ENCODE measurements at places on chromosomes 6 and 20.

DNA sequence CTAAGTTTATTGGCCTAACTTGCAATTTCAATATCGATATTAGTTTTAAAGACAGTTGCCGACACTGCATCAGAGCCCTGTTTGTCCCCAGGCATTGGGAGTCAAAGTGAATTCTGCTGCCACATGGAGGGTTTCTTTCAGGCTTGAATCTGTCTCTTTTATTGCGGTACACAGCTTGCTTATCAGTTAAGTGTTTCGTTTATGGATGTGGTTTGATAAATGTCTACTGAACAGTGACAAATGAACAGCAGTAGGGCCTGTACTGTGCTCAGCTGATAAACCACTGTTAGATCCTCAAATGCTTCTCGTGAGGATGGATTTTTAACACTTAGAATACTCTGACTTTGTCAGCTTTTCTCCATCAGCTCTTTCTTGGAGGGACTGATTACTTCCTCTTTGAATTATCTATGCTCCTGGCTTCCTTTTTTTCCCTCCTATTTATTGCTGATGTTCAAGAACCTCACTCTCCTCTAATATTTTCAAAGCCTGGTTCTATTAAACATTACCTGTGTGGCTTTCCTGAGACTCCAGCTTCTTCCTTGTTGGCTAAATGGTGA is 240.8 kb downstream of the PLCB1 start:
- no peak for DNase-seq

- no peak for DNase-seq
Observed at GRCh38 chr6:1724124-1724523, 114.4 kb downstream of the FOXC1 start.

GRCh38 chr20:39853050-39853449 is 836.0 kb downstream of the MAFB start:
- DNase-seq = peak; percentile 38

GRCh38 chr6:102015431-102015830 is 621.9 kb downstream of the GRIK2 start:
- DNase-seq = no peak

DNA sequence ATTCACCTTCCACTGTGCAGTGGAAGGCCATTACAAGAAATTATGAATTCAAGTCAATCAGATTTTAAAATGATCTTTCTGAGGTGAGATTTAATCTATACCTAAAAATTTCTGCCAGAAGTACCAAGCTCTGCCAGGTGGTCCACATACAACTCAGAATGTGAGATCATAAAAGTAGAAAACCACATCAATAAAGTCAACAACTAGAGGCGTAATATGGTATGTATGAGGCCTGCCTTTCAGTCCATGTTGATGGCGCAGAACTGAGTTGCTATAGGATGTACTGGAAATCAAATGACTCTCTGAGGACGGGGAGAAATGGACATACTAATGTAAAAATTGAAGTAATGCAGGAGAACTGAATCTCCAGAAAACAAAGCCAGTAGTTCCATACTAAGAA is 163.8 kb upstream of the FBXL4 start:
- DNase-seq = no peak

DNA sequence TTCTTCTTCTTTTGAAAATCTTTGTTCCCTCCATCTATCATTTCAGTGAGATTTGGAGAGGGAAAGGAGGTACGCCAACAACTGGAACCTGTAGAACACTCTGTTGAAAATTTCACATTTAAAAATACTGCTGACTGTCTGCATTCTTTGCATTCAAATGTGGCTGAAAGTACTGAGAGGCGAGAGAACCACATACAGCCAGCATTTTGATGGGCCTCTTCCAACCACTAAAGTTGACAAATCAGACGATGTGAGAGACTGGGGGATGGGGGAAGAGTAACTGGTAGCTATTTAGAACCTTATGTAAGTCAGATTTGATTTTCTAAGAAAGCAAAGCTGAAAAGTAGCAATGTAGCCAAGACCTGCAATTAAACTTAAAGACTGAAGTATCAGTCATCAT is 77.5 kb downstream of the FKBP5 start:
- peak; percentile 23 for DNase-seq

DNA sequence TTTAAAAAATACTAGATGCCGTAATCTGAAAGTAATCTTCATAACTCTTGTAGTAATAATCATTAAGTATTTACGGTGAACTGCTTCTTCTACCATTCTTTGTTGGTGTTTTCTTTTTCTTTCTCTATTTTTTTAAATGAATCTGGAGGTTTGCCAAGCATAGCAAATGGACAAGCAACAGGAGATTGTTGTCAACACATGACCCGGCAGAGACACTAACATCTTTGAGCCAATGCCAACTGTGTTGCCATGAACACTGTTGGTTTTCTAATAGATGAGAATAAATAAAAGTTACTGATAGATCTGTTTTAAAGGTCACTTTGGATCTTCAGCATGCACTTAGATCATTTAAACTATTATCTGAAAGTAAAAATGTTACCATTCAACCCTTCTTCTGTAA is 523.6 kb upstream of the EYS start:
- no peak for DNase-seq

DNA sequence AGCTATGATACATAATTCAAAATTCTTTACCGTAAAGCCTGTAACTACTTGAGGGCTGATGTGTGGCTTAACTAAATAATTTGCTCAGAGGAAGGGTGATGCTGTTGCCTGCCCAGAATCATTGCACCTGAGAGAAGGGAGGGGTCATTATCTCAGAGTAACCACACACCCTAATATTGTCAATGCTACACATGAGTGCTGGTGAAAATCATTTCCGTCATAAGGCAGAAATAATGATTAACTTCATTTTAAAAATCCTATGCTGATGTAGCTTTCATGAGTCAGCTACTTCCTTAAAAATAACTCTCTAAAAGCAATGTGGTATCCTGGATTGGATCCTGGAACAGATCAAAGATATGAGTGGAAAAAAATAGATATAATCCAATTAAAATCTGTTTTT is 146.4 kb upstream of the FAM83B start:
- DNase-seq = no peak

DNA sequence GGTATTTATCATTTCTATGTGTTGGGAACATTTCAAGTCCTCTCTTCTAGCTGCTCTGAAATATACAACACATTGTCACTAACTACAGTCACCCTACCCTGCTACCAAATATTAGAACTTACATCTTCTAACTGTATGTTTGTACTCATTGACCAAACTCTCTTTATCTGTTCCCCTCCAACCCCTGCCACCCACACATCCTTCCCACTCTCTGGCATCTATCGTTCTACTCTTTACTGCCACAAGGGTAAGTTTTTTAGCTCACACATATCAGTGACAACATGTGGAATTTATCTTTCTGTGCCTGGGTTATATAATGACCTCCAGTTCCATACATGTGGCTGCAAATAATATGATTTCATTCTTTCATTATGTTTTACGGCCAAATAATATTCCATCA is 171.9 kb downstream of the GMDS start:
- no peak for DNase-seq

DNA sequence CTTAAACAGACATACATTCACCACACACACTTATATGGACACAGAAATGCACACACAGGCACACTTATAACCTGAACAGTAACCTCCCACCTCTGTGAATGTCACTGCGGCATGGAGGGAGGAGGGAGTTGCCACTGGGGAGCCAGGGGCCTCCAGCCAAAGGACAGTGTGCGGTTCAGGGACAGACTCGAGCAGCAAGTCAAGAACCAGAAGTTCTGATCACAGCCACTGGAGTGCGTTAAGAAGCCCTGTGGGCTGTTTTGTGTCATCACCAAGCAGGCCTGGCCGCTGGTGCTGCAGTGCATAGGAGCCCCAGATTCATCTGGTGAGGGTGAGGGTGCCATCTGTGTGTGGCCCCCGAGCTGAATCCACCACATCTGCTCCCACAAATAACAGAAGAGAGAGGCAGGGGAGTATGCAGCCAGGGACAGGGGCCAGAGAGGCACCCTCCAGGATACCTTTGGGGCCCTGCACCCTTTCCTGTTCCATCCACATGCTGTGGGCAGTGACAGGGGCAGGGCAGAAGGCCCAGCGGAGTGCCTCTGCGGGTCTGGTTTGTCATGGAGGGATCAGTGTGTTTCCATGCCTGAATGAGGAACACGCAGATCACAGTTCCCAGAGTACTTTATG is 20.3 kb downstream of the SYNDIG1 start:
- no peak for DNase-seq
